NCI-H345 (cell line): ENCODE measurements at places on chromosomes 6 and 20.

GRCh38 chr6:169881976-169882375 is 130.6 kb downstream of the ERMARD start:
- DNase-seq: no peak

DNA sequence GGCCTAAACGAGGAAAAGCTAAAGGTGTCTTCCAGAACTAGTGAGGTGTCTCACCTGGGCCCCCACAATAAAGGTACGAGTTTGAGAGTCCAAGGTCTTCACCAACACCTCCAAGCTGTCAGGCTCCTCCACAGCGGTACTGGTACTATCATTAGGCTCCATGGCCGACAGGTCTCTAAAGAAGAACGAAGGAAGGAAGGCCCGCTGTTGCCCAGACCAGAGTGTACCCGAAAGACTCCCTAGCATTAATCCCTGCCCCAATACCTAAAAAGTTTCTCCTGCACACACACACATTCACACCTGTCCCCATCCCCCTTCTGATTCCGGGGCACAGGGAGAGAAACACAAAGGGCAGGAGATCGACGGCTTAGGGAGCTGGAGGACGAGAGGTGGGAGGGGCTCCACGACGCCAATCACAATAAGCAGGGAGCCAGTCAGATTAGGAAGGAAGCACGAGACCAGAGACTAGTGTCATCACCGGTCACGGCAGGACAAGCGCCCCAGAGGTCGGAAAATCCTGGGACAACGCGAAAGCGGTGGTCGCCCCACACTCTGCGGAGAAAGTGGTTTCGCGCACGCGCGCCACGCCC is 764 bp downstream of the BAG6 start:
- peak; percentile 79 for DNase-seq

GRCh38 chr20:51036827-51037531 is 14.1 kb upstream of the KCNG1 start:
- no peak for DNase-seq

- no peak for DNase-seq
Observed at GRCh38 chr20:59822291-59823029, 111.0 kb downstream of the SYCP2 start.

DNA sequence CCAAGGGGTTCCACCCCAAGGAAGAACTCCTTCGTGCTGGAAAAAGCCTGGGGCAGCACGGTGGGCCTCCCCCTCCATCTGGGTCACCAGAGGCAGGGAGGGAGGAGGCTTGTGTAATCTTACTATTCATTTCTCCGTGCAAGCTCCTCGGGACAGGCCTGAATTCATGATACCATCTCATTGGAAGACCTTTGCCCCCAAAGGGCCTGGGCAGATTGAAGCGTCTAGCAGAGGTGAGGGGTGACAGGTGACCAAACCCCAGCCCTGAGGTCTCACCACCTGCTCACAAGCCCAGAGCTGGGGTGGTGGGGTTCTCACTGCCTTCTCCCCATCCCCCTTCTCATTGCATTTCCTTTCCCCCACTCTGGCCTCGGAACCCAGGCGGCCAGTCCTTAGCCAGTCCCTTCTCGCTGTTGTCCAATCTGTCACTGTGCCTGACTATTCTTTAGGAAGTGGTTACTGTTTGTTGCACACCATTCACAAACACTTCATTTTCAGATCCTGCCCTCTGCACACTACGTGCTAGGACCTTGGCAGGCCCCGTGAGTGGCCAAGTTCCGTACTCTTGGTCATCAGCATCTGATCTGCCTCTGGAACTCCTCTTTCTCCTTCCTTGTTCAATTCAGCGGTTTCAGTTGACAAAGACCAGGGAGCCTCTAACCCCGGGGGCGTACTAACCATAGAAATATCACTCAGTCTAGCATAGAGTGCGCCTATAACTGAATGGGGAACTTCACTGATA is 137.1 kb downstream of the LY86 start:
- no peak for DNase-seq

DNA sequence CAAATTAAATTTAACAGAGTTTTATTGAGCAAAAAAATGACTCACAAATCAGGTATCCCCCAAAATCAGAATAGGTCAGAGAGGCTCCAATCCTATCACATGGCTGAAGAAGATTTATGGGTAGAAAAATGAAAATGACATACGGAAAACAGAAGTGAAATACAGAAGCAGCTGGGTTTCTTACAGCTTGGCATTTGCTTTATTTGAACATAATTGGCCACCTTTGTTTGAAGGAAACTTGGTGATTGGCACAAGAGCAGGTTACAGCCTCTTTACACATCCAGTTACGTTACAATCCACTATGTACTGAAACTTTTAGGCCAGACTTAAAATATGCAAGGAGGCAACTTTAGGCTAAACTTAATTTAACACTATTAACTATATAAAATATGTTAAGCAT is 11.7 kb upstream of the TREM2 start:
- DNase-seq: no peak

- DNase-seq: no peak
Observed at GRCh38 chr20:568673-569415, 25.3 kb upstream of the CSNK2A1 start.

- no peak for DNase-seq
Observed at GRCh38 chr6:62530985-62531384, 245.0 kb upstream of the KHDRBS2 start.

DNA sequence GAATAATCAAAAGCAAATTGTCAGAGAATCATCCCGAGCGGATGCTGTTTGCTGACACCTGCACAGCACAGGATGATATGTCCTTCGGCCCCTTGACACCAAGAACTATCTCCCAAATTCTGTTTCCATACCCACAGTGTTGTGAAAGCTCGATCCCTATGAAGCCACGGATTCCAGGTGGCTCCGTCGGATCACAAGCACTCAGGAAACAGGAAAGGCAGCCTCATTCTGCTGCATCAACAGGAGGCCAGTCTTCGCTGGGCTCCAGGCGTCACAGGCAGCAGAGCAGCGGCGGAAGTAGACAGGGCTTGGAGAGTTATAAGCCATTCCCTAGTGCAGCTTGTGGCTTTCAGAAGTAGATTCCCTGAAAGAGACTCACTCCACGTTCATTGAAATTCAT is 342.3 kb downstream of the C6orf118 start:
- no peak for DNase-seq

DNA sequence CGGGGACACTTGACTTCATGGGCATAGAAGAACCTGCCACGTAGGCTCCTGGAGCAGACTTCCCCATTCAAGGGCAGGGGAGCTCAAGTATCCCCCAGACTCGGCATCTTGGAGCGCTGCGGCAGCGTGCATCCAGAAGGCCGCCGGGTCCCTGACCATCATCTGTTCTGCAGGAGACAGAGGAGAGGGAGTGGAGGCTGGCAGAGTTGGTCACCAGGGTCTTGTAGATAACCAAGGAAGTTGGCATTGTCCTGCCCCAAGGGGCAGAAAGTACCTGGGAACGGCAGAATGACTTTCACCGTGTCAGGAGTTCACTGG is 82.8 kb downstream of the TCP11 start:
- DNase-seq: no peak

- no peak for DNase-seq
Observed at GRCh38 chr20:8740265-8740664, 328.6 kb upstream of the PLCB4 start.

DNA sequence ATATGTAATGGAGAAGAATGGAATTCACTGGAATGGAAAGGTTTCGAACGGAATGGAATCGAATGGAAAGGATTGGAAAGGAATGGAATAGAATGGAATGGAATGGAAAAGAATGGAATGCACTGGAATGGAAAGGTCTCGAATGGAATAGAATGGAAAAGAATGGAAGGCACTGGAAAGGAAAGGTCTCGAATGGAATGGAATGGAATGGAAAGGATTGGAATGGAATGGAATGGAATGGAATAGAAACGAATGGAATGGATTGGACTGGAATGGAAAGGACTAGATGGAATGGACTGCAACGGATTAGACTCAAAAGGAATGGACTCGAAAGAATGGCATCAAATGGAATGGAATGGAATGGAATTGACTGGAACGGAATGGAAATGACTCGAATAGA is 20.5 kb upstream of the DEFB115 start:
- no peak for DNase-seq

GRCh38 chr6:15791448-15792181 is 128.8 kb upstream of the DTNBP1 start:
- DNase-seq: no peak

DNA sequence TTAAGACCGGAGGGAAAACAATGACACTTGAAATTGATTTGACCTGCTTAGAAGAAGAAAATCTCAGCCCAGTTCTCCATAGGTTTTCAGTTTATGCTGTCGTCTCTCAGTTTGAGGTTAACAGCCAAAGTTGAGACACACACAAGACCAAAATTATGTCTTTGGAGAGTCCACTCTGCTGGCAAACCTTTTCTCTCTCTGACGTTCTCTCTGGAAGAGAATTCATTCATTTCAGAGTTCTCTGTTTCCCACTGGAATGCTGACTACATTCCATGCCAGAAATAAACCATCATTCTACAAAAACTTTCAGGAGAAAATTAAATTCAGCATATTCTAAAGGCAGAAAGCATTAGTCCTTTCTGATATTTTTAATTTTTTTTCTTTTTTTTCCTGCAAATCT is 155.2 kb downstream of the TFAP2A start:
- DNase-seq: no peak

GRCh38 chr6:158015188-158015506 is 33.5 kb downstream of the SYNJ2 start:
- DNase-seq: no peak

GRCh38 chr6:153167061-153167891 is 36.2 kb upstream of the RGS17 start:
- DNase-seq: no peak

DNA sequence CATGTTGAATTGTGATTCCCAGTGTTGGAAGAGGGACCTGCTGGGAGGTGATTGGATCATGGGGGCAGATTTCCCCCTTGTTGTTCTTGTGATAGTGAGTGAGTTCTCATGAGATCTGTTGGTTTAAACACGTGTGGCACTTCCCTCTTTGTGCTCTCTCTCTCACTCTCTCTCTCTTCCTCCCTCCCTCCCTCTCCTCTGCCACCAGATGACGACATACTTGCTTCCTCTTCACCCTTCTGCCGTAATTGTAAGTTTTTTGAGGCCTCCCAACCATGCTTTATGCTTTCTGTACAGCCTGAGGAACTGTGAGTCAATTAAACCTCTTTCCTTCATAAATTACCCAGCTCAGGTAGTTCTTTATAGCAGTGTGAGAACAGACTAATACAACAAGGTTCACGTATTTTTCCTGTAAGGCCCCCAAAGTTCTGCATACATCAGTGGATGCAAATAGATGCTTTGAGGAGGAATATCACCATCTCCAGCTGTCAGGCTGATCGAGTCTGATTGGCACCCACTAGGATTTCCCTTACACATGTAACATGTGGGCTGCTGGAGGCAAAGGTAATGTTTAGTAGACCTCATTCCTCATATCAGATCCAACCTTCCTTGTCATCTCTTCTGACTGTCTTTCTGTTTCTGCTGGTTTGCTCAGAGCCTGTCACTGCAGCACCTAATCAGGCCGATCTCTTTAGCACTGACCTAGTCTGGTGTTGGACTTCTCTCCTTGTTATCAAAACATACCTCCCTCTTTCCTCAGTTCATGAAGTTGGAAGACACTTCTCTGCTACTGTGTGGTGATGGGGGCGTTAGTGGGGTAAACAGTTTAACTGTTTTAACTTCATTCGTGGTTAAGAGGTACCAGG is 54.3 kb upstream of the BACH2 start:
- DNase-seq: no peak

GRCh38 chr6:109801794-109802193 is 110.7 kb downstream of the FIG4 start:
- no peak for DNase-seq

GRCh38 chr20:54633374-54634355 is 158.3 kb downstream of the DOK5 start:
- no peak for DNase-seq

GRCh38 chr20:25063546-25063945 is 5.6 kb upstream of the ACSS1 start:
- no peak for DNase-seq

GRCh38 chr20:19354950-19355349 is 142.5 kb downstream of the SLC24A3 start:
- DNase-seq: no peak

- no peak for DNase-seq
Observed at GRCh38 chr20:47710665-47711045, 74.6 kb downstream of the SULF2 start.

DNA sequence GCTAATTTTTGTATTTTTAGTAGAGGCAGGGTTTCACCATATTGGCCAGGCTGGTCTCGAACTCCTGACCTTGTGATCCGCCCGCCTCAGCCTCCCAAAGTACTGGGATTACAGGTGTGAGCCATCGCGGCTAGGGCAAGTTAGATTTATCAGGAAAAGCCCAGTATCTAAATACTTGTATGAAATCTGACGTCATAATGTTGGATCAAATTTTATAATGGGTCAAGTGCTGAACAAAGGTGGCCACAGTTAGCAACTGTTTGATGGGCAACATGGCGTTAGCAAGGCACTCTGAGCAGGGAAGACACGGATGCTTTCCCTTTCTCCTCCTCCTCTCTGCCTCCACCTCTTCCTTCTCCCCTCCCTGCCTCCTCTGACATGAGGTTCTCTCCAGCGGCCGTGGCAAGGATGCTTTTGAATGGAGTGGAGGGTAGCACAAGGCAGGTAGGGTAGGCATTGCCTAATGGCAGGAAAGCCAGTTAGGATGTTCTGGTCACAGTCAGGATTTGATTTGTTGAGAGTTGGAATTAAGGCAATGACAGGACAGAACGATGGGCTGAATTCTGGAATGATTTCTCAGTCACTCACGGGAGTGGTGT is 149.6 kb downstream of the BCAS1 start:
- DNase-seq: no peak

DNA sequence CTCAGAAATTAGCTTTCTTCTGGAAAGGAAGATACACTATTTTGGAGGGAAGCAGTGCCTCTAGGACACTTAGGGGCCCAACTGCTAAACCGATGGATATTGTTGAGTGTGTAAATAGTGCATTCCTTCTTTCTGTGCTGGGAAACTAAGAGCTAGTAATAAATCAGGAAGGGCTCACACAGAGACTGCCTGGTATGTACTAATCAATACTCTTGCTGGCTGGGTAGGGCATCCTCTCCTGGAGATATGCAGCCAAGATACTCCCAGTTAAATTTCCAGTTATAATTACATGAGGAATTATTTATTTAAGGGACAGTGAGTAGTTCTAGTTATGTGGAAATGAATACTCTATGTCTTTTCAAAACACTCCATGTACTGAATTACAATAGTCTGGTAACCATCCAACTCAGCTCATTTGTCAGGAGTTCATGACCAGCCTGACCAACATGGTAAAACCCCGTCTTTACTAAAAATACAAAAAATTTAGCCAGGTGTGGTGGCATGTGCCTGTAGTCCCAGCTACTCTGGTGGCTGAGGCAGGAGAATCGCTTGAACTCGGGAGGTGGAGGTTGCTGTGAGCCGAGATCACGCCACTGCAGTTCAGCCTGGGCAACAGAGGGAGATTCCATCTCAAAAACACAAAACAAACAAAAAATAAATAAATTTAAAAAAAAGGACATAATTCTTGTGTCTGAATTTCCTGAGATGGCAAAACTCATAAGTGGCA is 100.0 kb downstream of the OR2B2 start:
- DNase-seq: no peak
